GM12865 (cell line): ENCODE measurements at places on chromosomes 11 and 22.
A peak's percentile ranks its signal among the peaks of the same experiment; 100 is the strongest.

GRCh38 chr22:49024775-49025440 is 802.8 kb downstream of the BRD1 start:
- DNase-seq: no peak

- no peak for DNase-seq
Measured at GRCh38 chr11:66910669-66911068, 47.5 kb downstream of the PC start.

DNA sequence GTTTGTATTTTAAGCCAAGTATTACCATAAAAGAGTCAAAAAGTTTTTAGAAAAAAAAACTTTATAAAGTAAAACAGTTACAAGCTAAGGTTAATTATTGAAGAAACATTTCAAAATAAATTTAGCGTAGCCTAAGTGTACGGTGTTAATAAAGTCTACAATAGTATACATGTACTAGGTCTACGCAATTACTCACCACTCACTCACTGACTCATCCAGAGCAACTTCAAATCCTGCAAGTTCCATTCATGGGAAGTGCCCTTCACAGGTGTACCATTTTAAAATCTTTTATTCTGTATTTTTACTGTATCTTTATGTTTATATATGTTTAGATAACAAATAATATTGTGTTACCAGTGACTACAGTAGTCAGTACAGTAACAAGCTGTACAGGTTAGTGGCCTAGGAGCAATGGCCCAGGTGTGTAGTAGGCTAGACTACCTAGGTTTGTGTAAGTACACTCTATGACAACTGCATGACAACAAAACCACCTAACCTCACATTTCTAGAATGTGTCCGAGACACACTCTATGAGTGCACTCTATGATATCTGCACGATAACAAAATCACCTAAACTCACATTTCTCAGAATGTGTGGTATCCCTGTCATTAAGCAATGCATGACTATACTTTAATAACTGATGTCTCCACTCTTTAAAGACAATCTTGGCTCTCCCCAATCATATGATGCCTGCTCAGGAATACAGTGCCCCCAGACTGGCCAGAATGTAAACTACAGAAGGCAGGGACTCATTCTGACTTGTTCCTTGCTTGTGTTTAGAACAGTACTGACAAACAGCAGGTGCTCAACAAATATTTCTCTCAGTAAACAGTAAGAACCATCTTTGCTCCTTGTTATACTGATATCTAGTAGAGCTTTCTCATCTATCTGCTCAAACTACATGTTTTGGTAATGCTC is 21.2 kb downstream of the KMT5B start:
- no peak for DNase-seq

DNA sequence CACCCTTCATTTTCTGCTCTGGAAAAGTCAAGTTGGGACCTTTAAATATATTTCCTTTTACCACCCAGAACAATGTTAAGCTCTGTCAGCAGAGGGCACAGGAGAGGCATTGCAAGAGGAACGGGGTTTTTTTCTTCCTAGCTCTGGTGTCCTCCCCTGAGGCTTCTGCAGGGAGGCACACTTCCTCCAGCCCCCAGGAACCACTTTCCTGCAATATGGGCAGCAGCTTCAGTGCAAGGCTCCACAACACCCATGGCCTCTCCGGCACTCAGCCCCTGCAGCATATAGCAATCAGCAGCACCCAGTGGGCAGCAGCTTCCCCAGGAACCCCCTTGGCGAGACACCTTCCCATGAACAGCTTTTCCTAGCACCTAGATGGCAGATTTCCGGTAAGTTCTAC is 101.4 kb downstream of the SYT9 start:
- peak; percentile 58 for DNase-seq

GRCh38 chr11:14267861-14268635 is 90.9 kb downstream of the RRAS2 start:
- DNase-seq: no peak

GRCh38 chr11:89125298-89125697 is 52.4 kb upstream of the TYR start:
- peak; percentile 1 for DNase-seq

DNA sequence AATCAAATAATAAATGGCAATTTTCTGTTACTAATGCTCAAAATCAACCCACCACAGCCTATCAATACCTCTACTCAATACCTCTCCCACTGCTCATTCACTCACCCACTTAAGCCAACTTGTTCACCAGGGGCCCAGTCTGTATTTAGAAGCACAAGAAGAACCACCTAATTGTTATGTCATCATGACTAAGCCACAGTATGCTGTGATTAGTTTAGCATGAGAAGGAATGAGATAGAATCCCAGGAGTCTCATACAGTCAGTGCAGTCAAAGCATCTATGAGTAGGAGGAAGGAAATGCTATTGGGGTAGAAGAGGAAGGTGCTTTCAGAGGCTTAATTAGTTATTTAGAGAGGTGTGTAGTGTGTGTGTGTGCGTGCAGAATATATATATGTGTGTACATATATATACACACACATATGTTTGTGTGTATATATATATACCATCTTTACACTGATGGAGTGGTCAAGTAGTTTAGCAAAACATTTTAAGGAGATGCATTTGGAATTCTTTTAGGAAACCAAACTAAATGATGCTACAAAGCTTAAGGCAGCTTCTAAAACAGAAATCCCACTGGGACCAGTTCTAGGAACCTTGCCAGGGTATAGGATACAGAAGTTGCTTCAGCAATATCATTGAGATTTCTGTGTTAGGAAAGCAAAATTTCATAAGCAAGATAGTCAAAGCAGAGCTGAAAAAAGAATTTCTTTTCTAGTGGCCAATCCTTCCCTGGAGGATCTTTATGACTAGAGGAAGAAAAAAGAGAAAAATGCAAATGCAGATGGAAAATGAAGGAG is 27.5 kb downstream of the KCNA4 start:
- no peak for DNase-seq

- DNase-seq: peak; percentile 33
Measured at GRCh38 chr11:67027483-67027930, 4.6 kb downstream of the SYT12 start.

- DNase-seq: no peak
Measured at GRCh38 chr11:48005831-48006270, 25.5 kb downstream of the PTPRJ start.

- DNase-seq: no peak
Measured at GRCh38 chr11:36594316-36594989, at the start of gene IFTAP. Gene IFTAP, plus strand, starts transcription at chr11:36594502. Its CDS starts 15,602 bp downstream, at chr11:36610104.

DNA sequence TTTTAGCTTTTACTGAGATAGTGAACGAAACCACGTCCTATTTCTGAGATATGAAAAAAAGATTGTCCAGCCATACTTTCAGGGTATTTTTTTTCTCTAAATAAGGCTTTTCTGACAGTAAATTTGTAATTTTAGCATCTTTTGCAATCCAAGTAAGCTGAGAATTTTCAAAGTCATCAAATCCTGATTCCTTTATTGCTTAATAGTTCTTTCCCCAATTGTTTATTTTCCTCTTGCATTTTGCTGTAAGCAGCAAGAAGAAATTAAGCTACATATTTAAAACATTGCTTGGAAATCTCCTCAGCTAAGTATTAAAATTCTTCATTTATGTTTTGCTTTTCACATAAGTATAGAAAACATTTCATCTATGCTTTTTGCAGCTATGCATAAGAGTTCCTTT is 493.3 kb upstream of the CCDC179 start:
- DNase-seq: no peak

- no peak for DNase-seq
Measured at GRCh38 chr11:64000740-64001483, 14.7 kb downstream of the OTUB1 start.

DNA sequence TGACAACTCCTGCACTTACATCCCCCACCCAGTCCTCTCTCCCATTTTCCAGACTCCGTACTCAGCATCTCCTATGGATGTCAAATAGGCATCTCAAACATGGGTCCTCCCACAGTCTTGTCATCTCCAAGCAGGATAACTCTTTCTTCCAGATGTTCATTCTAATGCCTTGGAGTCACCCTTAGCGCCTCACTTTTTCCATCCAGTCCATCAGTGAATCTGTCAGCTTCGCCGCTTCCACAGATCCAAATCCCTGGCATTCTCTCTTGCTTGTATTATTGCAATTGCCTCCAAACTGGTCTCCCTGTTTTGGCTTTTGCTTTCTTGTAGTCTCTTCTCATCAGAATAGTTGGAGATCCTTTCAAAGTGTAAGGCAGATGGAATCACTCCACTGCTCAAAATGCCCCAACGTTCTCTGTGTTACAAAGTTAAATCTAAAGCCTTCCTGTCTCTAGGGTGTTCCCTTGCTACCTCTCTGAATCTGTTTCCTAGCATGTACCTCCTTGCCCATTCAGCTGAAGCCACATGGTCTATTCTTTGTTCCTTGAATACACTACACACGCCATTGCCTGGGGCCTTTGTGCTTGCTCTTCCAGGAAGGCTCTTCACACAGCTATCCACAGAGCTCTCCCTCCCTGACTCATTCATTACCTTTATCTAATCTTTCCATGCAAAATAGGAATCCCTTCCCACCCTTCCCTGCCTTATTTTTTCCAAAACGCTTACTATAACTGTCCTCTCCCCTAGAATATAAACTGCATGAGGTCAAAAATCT is 64.8 kb downstream of the UBASH3B start:
- no peak for DNase-seq

GRCh38 chr11:134670247-134670782 is 258.3 kb upstream of the B3GAT1 start:
- no peak for DNase-seq

DNA sequence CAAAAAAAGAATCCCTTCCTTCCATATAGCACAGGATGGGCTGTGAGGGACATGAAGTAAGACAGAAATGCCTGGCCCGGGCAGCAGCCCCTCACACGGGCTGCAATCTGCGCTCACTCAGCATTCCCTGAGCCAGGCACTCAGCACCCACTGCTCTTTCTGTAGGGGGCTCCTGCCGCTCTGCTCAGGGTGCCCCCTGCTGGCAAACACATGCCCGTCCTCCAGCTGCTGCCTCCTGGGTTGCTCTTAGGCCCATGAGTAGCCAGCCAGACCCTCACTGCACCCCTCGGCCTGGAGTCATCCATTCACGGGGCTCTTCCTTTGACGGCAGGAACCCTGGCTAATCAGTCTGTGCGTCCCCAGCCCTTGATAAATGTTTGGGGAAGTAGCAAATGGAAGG is 6.9 kb downstream of the MCAT start:
- peak; percentile 68 for DNase-seq

DNA sequence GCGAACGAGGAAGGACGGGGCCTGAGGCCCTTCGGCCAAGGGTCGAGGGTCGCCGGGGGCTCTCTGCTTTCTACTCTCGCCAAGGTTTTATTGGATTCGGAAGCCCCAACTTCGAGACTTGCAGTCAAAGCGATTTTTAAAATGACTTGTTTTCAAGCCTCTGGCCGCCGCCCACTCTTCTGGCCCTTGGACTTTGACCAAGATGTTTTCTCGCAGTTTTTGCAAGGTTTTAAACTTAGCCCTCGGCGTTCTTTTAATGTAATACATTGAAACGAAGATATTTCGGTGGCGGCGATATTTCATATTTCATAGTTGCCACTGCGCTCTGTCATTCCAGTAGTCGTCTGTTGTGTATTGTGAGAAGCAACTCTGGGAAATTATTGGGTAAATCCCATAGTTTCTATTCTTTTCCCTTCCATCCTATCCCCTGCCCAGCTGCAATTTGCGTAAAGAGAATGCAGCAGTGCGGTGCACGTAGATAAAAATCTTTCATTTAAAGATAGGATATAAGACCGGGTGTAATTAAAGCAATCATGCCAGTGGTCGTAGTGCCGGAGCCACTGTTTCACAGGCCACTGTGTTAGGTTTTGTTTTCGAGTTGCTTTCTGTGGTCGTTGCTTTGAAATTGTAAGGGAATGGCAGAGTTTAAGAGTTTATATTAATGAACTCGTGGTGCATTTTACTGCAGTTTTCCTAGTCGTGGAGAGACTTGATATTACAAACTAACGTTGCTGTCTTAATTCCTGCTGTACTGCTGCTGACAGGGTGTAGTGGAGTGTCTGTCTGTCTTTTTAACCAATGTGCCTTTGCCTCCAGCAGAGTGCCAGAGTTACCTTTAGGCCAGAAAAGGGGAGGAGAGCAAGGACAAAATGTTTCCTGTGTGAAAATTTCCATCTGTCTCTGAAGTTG is 702 bp downstream of the BIRC2 start:
- peak; percentile 44 for DNase-seq

- DNase-seq: no peak
Measured at GRCh38 chr22:43434275-43434927, 22.6 kb downstream of the MPPED1 start.

DNA sequence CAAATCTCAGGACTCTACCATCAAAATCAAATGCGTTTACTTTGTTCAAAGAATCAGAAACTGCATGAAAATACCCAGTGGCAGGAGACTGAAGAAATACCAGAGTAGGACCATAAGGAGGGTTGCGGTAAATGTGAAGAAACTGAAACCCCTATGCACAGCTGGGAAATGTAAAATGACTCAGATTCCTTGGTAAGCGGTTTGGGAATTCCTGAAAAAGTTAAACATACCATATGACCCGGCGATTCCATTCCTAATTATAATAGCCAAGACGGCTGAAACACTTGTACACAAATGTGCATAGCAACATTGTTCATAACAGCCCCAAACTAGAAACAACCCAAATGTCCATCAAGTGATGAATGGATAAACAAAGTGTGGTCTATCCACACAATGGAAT is 114.1 kb upstream of the GRAMD1B start:
- peak; percentile 28 for DNase-seq
